ENCODE measurements at places on chromosomes 6 and 20.

DNA sequence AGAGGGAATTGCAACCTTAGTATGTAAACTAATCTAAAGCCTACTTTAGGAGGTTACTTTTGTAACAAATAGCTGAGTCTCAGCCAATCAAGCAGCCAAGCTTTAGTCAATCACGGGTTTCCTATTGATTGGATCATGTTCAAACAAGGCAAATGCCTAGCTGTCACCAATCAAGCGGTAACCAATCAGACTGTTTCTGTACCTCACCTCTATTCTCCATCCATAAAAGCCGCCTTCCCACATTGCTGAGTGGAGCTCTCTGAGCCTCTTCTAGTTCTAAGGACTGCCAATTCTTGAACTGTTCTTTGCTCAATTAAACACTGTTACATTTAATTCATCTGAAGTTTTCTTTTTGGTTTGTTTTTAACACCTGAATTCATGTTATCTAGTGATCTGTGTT lies 148.4 kb upstream of the BMP5 start:
- DNase-seq: no peak

- peak; percentile 64 for DNase-seq
Observed at GRCh38 chr6:158793432-158793831, 25.7 kb downstream of the EZR start.

DNA sequence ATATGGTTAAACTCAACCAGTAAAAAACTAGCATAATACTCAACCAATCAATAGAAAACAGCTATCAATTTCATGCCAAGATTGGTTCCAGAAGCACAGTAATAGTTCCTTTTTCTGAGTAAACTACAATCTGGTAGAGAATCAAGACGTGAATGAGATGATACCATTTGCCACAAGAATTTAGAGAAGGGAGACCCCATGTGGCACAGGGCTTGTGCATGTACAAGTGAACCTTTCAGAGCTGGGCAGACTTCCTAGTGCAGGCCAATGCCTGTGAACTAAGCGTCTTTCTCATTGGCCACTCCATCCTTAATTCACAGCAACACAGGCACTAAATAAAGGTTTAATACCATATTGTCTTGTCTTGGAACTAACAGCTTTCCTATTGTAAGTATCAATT lies 213.5 kb downstream of the RFPL4B start:
- DNase-seq: no peak

GRCh38 chr20:13305284-13305683 lies 84.2 kb downstream of the ISM1 start:
- no peak for DNase-seq

- no peak for DNase-seq
Observed at GRCh38 chr6:162343198-162343935, 384.2 kb downstream of the PRKN start.

GRCh38 chr20:31717478-31718201 lies 5.0 kb downstream of the BCL2L1 start:
- peak; percentile 79 for DNase-seq

GRCh38 chr6:117906507-117906957 lies 532 bp upstream of the SLC35F1 start:
- DNase-seq: no peak

DNA sequence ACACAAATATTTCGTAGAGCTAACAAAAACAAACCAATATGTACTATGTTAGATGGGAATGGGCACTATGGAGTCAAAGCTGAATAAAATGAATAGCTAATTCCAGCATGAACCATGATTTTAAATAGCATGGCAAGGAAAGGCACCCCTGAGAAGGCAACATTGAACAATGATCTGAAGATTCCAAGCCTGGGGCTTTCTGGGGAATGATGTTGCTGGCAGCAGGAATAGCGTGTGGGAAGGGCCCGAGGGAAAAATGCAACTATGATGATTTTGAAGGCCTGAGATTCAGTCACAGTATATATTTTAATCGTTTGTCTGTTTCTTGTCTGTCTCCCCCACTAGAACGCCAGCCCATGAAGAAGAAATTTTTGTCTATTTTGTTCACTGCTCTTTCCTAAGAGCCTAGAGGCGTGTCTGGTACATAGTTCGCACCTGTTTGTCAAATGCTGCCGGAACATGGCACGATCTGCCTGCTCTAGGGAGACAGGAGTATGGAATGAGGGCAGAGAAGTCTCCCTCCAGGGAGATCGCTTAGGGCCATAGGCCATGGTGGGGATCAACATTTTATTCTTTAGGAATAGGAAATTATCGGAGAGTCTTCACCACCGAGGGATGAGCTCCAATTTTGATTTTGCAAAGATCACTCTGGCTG lies 84.8 kb upstream of the EYA2 start:
- no peak for DNase-seq

GRCh38 chr6:298233-299103 lies 6.2 kb downstream of the DUSP22 start:
- DNase-seq: peak; percentile 32

DNA sequence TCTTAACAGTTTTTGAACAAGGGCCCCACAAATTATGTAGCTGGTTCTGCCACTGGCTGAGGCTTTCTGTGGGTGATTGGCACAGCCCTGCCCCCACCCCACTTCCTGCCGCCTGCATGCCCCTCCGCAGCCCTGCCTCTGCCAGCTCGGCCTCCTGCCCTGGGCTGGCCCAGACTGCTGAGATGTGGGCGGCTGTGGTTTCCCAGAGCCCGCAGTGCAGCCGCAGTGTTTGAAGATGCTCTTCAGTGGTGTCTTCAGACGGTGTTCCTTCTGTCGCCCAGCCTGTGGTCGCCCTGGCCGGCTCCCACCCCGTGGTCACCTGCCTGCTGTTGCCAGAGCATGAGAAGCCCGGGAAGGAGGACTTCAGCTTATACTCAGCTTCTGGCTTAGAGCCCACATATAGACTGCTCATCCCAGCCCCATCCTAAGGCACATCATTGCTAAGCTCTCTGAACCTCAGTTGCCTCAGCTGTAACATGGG lies 154.3 kb downstream of the VEGFA start:
- no peak for DNase-seq

DNA sequence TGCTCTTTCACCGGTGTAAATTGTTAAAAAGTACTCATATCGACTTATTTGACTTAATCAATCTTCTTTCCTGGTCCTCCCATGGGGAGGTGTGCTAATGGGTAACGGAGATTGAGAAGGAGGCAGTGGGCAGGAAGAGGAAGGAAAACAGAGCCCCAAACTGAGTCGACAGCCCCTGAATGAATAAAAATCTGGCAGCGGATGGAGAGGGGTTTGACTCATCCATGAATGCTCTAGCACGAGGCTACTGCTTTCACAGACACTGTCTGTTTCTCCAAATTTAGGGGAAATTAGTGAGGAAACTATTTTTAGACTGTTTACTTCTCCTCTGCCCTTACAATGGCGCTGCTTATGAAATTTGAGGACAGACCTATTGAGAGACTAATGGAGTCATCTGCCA lies 142.2 kb upstream of the ATXN1 start:
- DNase-seq: no peak

DNA sequence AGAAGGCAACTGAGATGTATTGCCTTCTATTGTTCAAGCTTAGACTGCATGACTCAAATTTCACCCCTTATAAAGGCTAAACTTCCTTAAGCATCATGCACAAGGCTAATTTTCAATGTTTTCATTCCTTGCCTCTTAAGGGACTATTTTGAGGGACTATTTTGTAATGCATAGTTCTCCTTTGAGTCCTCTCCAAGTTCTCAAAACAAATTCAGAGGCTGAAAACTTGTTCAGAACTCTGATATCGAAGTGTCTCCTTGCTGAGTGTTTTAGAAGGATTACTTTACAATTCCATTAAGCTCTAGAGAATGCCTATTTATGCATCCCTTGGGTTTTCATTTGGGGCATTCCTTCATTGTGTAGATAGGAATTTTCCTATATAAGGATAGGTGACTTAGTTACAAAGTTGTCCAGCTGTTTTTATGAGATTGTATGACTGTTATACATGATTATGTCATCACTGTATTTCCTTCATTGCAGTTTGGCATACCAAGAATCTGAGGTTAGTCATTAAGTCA lies 41.7 kb downstream of the COL19A1 start:
- DNase-seq: no peak

DNA sequence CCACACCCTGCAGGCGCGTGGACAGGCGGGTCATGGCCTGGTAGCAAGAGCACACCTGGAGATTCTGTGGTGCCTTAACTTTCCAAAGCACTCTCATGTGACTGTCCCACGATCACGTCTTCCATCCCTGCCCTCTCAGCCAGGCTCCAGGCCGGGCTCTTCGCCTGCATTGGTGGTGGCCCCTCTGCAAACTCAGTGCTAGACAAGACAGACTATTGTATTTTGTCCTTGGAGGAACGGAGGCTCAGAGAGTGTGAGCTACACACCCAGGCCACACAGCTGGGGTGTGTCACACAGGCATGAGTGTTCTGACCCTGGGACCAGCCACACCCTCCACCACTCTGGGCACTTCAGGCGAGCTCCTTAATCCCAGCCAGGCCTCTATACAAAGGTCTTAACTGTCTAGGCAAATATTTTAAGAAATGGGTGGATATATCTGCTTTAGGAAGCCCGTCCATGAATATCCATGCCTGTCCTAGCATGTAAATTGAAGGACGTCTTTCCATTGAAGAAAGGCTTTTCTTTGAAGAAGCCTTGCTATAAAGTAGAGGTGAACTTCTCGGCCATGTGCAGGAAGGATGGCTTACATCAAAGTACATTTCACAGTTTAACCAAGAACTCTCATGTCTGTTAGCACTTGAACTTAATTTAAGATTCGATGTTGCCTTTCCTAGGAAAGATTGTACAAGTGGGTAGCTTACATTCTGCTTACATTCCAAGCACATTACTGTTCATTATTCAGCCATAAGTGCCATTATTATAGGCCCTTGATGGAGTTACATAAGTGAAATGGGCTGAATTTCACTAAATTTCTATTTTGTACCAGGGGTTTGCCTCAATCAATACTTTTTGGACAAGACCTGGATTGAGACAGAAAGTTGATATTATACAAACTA lies 263.9 kb downstream of the DLL1 start:
- DNase-seq: no peak

DNA sequence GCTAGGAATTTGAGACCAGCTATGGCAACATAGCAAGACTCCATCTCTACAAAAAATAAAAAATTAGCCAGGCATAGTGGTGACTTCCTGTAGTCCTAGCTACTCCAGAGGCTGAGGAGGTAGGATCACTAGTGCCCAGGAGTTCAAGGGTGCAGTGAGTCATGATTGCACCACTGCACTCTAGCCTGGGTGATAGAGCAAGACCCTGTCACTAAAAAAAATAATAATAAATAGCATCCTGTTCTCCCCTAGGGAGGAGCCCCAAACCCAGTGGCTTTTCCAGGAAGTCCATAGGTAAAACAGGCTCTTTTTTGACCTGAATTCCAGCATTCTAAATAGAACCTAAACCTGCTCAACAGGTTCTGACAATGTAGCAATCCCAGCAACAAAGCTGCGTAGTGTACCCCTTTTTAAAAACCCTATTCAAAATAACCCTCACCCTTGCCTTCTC lies 192.0 kb downstream of the ALDH8A1 start:
- no peak for DNase-seq

DNA sequence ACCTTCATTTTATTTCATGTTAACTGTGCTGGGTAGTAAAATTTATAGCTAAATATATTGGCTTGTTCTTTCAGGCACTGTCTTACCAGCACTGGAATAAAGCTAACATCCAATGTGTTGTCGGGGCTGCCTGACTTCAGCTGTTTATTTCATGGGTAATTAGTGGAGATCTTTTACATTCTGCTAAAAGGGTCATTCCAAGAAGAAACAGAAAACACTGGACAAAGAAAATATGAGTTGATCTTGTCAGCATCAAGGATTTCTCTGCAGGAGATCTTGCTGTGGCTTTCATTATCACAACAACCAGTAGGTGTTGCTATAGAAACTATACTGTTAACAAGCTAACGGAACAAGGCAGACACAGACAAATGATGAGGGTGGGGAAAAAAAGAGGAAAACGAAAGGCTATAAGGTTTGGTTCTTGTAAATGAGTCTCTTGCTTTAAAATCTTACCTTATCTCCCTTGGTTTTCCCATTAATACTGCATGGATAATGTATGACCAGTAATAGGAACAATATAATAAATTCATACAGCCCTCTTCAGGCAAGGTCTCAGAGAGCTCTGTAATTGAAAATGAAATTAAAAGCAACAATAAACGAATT lies 206.8 kb downstream of the SIM1 start:
- DNase-seq: peak; percentile 3

GRCh38 chr6:31680226-31681134 lies at the start of gene LY6G5C:
Gene LY6G5C (minus strand): TSS chr6:31681067. CDS start chr6:31680373, 694 bp downstream.
- DNase-seq: peak; percentile 86

DNA sequence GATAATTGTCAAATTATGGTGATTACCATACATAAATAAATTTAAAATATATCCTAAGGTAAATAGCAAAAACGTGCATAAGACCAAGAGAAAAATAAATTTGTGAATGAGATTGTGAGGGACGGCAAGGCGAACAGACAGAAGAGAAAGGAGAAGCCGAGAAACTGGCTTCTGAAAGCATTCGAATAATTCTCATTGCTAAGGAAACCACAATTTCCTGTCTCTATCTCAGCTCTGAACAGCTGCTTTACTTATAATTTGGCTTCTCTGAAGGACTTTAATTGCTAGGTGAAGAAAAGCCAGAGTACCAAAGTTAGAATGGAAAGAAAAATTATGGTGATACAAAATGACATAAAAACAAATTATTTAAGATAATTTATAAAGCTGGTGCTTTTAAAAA lies 79.0 kb upstream of the RGS17 start:
- DNase-seq: peak; percentile 12

GRCh38 chr20:62503401-62504178 lies 27.8 kb upstream of the GATA5 start:
- no peak for DNase-seq

DNA sequence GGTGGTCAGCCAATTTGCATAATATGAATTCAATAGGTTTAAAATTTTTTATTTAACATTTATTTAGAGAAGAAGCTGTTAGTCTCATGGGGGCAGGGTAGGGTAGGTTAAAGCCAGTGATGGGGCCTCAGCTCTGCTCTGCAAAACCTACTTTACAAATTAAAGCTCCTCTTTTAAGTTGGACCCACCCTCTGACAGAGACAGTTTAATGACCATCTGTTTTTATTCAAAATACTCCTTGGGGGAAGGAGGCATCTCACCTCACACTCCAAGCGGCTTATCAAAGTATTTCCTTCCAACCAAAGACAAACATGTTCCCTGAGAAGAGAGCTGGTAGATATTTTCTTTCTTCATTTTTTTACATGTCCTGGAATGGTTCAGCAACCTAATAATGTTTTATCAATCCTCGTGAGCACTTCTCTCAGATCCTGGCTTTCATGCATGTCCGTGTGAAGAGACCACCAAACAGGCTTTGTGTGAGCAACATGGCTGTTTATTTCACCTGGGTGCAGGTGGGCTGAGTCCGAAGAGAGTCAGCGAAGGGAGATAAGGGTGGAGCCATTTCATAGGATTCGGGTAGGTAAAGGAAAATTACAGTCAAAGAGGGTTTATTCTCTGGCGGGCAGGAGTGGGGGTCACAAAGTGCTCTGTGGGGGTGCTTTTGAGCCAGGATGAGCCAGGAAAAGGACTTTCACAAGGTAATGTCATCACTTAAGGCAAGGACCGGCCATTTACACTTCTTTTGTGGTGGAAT lies 184.7 kb downstream of the GJA1 start:
- DNase-seq: no peak

DNA sequence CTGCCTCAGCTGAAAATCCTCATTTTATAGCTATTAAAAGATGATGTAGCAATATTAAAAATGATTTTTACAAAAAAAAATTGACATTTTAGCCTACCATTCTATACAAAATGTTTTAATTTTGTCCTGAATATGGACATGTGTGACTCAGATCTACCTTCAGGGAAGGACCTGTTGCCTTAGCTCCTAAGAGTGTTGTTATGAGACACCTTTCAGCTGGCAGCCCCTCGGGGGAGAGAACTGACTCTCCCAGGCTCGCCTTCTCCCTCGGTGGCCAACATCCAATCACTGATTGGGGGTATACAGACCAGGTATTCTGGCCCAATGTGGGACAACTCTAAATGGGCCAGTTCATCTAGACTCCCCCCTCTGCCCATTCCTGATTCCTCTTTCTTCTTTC lies 32.5 kb upstream of the MRAP2 start:
- DNase-seq: no peak

Data from GM13976 (cell line).